Frontal cortex (tissue), 4 donors: ENCODE measurements at places on chromosomes 3 and 15. TPM values are rescaled to one million over a fixed set of nuclear protein-coding genes. Genes with fewer than 3 reads are reported as not detected.

The CFAP100 gene
- total RNA-seq: 3.7 TPM

The VPS8 gene
- total RNA-seq: 145 TPM

The ALDH1A3 gene
- 3.3 TPM for total RNA-seq

- DNase-seq: no peak
Observed at GRCh38 chr3:160291290-160291908, 66.2 kb downstream of the C3orf80 start.

DNA sequence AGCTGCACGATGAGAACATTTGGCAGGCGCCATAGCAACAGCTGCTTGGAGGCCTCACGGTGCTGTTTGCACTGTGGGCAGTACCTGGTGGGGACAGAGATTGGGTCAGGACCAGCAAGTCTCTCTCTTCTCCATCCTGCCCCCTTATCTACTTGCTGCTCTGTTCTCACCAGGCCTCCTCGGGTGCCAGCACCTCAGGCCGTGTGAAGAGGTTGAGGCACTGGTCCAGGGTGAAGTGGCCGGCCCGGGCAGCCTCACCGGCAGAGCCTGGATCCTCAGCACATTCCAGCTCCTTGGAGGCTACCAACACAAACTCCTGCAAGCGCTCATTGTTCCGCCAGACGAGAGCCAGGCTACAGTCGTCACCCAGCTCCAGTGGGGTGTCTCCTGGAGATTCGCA, 6.2 kb upstream of the QARS1 start:
- DNase-seq: no peak

DNA sequence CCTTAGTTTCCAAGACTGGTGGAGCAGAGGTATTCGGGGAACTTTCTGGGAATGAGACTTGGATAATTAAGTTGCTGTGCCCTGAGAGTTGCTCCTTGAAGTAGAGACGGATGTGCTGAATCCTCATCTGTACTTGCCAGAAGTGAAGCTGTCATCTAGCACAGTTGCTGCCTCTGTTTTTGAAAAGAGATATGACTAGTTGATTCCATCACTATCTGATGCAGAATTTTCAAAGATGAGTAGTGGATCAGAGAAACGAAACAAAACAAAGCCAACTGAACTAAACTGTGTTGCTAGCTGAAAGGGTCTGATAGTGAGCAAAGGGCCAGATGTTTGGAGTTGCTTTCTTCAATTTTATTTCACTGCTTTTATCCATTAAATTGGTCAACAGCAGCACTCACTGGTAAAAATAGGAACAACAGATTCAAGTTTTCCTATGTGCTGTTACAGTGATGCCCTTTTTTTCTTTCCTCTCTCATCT, 52.7 kb downstream of the MITF start:
- peak; percentile 9 for DNase-seq

DNA sequence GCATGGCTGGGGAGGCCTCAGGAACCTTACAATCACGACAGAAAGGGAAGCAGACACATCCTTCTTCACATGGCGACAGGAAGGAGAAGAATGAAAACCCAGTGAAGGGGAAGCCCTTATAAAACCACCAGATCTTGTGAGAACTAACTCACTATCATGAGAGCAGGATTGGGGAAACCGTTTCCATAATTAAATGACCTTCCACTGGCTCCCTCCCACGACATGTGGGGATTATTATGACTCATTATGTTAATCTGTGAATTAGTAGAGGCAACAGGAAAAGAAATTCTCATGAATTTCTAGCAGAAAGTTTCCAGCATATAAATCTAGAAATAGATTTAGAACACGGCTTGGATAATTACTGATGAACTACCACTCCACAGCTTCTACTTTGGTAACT, 937.3 kb downstream of the ROBO1 start:
- DNase-seq: no peak

GRCh38 chr3:66923969-66924368, 74.1 kb upstream of the KBTBD8 start:
- DNase-seq: no peak

GRCh38 chr3:14456794-14457193, 54.4 kb downstream of the SLC6A6 start:
- no peak for DNase-seq

GRCh38 chr3:45939341-45939771, 3.9 kb upstream of the CXCR6 start:
- DNase-seq: no peak

GRCh38 chr15:91793771-91794170, 59.7 kb upstream of the SLCO3A1 start:
- no peak for DNase-seq
